ENCODE measurements at places on chromosomes 2 and 18. TPM values are rescaled to one million over a fixed set of nuclear protein-coding genes. Genes with fewer than 3 reads are reported as not detected.

LIMS3 gene
- 1.3 TPM for total RNA-seq

ARHGAP25 gene
- total RNA-seq: 38.3 TPM

BMP10 gene
- total RNA-seq: not detected

DNA sequence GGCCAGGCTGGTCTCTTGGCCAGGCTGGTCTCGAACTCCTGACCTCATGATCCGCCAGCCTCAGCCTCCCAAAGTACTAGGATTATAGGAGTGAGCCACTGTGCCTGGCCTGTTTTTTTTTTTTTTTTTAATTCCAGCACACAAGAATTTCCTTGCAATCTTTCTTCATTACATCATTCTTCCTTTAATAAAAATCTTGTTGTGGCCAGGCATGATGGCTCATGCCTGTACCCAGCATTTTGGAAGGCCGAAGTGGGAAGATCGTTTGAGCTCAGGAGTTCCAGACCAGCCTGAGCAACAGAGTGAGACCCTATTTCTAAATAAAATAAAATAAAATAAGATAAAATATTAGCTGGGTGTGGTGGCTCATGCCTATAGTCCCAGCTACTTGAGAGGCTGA lies 21.4 kb upstream of the PLEKHM3 start:
- DNase-seq: no peak

- DNase-seq: no peak
Measured at GRCh38 chr2:122007126-122007525, 251.7 kb downstream of the TSN start.
